Stimulated activated naive CD8-positive, alpha-beta T cell treated with anti-CD3 and anti-CD28 coated beads, Interleukin-15, Interleukin-2, amounts not matched to agents 100 U/mL and 50 U/mL, for 24 hours (primary cell): ENCODE measurements at places on chromosomes 2 and 18.

DNA sequence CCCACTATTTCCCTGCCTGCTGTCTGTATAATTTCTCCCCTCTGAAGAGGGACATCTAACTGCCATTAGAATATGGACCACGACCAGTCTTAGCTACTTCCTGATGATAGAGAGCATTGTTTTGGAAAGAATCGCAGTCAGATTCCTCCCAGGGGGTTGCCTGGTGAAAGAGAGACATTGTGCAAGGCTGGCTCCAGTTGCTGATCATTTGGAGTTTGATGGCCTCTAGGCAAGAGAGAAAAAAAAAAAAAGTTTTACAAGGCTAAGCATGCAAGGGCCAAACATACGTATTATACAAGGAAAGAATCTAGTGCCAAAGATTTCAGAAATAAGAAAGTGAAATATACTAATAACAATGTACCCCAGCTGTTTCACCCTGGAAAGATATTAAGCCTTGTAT, 182.2 kb downstream of the CMPK2 start:
- DNase-seq, result no peak

DNA sequence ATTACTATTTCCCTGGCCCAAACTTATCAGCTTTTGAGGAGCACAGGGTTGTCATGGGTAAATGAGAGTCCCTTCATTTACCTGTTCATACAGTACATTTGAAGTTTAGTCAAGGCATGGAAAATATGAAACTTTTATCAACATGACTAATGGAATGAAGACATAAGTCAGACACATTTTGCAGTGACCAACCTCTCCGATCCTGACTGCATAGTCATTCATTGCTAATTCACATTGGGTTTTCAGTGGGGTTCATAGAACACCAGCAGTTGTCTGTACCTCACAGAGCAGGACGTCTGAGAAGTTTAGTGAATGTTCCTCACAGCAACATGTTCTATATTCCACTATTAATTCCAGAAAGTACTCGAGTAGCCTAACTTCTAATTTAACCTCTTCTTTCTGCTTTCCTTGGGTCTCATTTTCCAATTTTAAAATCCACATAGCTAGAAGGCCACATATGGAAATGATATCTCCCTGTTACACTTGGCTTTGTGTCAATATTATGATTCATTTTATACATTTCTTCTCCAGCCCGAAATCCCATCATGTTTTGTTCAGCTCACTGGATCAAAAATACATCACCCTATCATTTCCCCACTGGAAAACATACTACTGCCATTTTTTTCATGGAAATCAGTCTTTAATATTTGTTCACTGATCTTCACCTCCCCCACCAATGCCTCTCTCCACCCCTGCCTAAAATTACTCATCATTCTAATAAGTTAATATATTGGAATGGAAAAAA, 65.9 kb downstream of the CDH20 start:
- no peak for DNase-seq

DNA sequence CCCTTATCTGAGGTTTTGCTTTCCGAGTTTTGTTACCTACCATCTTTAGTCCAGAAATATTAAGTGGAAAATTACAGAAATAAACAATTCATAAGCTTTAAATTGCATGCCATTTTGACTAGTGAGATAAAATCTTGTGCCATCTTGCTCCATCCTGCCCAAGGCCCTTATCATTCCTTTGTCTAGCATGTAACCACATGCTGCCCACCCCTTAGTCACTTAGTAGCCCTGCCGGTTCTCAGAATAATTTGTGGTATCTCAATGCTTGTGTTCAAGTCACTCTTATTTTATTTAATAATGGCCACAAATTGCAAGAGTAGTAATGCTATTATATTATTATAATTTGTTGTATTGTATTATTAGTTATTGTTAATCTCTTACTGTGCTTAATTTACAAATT, 36.8 kb upstream of the VPS54 start:
- DNase-seq, result no peak

DNA sequence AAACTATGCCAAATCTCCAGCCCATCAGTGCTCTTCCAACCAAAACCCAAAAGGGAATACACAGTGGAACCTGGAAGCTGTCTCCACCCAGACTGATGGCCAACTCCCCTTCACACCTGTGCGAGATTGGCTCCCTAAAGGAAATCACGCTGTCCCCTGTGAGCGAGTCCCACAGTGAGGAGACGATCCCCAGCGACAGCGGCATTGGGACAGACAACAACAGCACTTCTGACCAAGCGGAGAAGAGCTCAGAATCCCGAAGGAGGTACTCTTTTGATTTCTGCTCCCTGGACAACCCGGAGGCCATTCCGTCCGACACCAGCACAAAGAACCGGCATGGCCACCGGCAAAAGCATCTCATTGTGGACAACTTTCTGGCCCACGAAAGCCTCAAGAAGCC, 271.1 kb downstream of the SETBP1 start:
- DNase-seq, result no peak

DNA sequence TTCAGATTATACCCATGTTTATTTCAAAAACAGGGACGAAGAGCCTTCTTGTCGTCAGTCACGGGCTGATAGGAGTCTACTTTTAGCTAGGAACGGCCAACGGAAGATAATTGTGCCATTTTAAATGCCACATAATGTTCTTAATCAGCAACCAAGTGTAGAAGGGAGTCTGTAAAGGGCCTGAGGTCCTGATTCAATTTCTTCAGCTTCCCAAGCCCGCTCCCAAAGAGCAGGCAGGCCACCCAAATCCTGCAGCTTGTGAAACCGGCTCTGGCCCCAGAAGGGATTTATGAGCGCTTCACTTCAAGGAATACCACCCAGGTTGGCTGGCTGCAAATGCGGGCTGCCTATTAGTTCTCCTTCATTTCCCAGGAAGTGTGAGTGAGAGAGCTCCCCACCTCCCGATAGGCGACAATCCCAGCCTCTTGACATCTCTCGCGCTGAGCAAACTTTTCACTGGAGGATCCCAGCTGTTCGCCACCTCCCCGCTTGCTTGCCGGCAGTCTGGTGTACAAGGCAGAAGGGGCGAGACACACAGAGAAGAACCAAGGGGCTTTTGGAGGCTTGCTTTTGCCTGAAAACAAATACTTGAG, 272.9 kb downstream of the CDH20 start:
- no peak for DNase-seq

- peak; percentile 51 for DNase-seq
Observed at GRCh38 chr2:238864207-238865014, 16.5 kb downstream of the TWIST2 start.

GRCh38 chr2:195649629-195650190, 7.3 kb upstream of the SLC39A10 start:
- no peak for DNase-seq

GRCh38 chr2:40454321-40454720, 2.4 kb upstream of the SLC8A1 start:
- no peak for DNase-seq

- no peak for DNase-seq
Observed at GRCh38 chr2:223549215-223549614, 52.9 kb downstream of the SCG2 start.

DNA sequence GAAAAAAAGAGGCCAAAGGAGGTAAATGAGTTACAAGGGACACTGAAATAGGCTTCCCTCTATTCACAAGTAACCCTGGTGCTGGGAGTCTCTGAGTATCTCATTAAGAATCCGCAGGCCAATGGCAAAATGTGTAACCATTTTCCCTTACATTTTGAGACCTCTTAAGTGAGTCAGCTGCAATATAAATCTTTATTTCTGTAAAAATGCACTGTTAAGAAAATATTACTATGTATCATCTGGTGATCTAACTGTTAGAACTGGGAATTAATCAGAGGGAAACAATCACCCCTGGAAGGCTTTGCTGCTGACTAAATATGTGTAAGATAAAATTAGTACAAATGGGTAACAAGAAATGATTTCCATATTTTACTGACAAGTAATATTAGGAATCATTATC, 483.1 kb upstream of the CHST9 start:
- DNase-seq, result no peak

DNA sequence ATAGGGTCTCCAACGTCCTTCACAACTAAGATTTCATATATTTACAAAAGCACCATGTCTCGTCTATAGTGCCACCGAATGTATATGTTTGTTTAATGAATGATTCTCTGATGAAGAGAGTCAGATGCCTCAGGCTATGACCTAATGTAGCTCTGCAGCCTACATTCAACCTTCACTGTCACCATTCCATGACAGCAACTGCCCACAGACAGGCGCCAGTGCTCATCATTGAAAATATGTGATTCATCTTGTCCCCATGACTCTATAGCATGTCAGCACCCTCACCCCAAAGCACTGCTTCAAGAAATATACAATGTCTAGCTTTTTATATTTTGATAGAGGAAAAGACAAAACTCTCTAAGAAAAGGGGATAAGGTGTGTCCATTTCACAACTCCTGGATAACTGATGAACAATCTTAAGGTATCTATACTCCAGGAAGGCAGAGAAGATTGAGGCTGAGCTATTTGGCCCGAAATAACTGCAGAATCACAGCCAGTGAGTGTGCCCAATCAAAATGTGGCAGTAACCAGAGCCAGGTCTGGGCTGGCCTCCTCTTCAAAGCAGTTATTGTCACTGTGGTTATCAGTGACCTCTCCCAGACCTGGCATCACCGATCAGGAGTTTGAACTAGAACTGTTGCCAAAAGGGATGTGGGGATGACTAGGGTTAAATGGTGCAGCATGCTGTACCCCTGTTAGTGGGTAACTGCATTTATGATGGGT, 246.6 kb downstream of the SETBP1 start:
- no peak for DNase-seq

- no peak for DNase-seq
Observed at GRCh38 chr2:239061121-239061666, 213.3 kb downstream of the TWIST2 start.

- DNase-seq, result no peak
Observed at GRCh38 chr18:58565021-58565420, 63.9 kb downstream of the ALPK2 start.

- DNase-seq, result peak; percentile 32
Observed at GRCh38 chr2:112480530-112481049, 1.4 kb upstream of the TTL start.

DNA sequence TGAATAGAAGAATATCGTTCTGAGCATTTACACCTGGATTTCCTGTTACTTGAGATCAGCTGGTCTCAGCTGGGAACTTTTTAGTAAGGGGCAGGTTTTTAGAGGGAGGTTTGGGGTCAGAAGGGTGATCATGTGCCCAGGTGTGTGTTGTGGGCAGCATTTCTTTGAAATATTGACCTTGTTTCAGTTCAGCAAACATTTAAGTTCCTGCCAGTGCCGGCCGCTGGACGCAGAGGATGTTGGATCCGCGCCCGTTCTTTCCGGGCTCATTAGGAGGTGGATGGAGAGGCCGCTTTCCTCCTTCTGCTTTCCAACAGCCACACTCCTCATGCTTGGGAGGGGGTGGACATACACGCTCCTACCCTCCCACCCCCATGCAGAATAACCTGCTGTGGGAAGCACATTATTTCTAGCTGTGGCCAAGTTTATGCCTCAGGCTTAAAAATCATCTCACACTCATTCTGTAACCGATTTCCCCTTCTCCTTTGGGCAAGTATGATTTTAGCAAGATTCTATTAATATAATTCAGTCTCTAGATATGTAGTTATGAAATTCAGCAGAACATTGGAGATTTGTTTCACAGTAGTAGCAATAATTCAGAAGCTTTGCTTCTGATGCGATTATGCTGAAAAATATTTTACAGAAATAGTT, 131.4 kb downstream of the ZNF236 start:
- DNase-seq, result no peak
